Fibroblast of upper back skin (primary cell): ENCODE measurements at places on chromosomes 7 and 10.

GRCh38 chr7:1054438-1054837, 10.1 kb downstream of the GPR146 start:
- no peak for DNase-seq

DNA sequence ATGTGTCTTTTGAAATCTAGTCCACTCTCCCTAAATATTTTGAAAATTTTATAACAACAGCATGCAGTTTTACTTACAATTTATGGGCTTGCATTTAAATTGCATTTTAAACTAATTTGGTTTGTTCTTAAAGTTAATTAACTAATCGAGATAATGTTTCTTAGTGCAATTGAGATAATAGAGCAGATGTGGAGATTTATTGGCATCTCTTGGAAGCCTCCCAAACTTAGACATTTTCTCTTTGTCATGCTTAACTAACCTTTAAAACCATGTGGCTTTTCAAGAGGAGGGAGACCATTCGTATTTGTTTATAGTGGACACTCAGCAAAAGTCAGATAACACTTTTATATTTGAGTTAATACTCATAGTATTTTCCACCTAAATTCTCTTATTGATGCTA, 887.0 kb upstream of the CELF2 start:
- no peak for DNase-seq

DNA sequence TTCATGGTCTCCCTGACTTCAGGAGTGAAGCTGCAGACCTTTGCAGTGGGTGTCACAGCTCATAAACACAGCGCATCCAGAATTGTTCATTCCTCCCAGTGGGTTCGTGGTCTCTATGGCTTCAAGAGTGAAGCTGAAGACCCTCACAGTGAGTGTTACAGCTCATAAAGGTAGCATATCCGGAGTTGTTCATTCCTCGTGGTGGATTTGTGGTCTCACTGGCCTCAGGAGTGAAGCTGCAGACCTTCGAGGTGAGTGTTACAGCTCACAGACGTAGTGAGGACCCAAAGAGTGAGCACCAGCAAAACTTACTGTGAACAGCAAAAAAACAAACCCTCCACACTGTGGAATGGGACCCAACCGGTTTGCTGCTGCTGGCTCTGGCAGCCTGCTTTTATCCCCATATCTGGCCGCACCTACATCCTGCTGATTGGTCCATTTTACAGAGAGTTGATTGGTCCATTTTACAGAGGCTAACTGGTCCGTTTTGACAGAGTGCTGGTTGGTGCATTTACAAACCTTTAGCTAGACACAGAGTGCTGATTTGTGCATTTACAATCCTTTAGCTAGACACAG, 308.8 kb downstream of the PTPRN2 start:
- no peak for DNase-seq

- no peak for DNase-seq
Observed at GRCh38 chr7:84076219-84076618, 118.4 kb downstream of the SEMA3A start.

GRCh38 chr7:34013421-34013820, 108.1 kb downstream of the BMPER start:
- DNase-seq: no peak

DNA sequence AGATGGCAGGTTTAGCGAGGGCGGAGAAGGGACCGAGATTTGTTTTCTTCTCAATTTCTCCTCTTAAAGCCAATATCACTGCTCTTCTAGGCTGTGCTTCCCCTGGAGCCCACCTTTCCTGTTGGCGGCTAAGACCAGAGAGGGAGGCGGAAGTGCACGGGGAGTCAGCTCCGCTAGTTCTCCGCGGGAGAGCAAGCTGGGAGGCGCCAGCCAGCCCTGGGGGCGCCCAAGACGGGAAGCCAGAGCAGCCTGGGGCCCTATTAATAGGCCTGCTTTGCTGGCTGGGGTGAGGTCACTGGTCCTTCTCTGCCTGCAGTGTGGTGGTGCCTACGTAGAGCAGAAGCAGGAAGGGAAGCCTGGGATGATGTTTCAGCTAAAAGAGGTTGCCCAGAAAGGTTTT, 61.6 kb downstream of the LSM5 start:
- DNase-seq: no peak

- DNase-seq: no peak
Observed at GRCh38 chr10:104046651-104047050, 39.0 kb downstream of the COL17A1 start.

DNA sequence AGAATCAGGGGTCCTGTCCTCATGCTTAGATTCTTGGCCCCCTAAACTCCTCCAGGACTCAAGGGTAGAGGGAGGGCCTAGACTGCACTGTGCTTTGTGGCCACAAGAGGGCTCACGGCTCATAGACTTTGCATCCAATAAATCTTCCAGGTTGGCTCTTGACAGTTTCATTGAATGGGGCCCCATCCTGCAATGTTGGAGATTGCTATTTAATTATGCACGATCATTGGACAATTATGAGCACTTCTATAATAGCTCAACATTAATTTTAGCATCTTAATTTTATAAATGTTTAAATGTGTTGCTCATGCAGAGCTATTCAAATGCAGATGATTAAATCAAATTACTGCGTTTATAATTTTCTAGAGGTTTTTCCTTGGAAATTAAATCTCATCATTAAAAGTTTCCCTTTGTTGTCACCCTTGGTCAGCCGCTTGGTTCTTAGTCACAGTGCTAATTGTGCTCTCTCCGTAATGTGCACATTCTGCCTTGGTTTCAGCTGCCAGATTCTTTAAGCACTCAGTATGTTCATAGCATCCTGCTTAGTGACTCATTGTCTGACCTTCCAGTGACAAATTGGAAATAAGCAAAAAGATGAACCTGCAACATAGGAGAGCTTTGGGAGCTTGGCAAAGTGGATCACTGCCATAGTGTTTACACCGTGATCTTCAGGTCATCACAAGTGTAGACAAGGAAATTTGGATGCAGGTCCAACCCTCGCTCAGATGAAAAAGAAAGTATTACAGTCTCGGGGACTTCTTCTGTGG, 33.4 kb upstream of the PLPP4 start:
- DNase-seq: peak; percentile 91

DNA sequence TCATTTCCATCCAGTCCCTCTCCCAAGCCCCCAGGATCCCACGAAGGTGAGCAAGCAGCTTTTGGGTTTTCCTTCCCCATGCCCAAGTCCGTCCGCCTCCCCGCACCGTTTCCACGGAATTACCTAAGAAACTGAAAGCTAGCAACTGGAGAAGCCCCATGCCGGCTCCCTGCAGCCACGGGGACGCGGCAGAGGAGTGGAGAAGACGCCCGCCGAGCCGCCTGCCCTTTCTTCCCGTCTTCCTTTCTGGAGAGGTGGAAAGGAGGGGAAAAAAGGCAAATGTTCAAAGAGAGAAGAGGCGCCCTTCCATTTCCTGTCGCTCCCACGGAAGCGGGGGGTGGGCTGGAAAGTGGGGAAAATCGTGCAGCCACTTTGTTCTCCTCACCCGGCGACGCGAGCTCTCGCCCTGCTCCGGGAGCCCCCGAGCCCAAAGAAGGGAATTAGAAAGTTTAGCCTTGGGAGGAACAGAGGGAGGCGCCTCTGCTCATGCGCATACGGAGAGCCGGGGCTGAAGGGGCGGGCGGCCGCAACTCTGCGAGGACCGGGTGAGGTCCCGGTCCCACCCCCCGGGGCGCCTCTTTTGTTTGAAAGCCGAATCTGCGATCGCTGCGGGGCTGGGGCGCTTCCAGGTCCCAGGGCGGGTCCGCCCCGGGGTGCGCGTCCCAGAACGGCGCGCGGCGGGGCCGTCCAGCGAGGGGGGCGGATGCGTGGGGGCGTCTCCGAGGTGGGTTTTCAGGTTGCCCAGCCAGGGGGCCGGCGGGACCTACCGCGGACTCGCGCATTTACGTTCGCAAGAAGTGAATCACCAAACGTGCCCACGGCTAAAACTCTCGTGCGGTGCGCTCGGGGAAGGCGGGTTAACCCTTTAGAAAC, at the start of gene LAMB1:
LAMB1 (minus strand) TSS at position 436 of the 873 bp plus-strand sequence; CDS start at position 160, 276 bp downstream.
- DNase-seq: peak; percentile 84

- DNase-seq: no peak
Observed at GRCh38 chr7:64045301-64046040, at the start of gene ZNF727. Gene ZNF727, plus strand, starts transcription at chr7:64045434. Its CDS starts 188 bp downstream, at chr7:64045622.

- DNase-seq: peak; percentile 77
Observed at GRCh38 chr10:126014309-126014708, 117.9 kb downstream of the FANK1 start.

DNA sequence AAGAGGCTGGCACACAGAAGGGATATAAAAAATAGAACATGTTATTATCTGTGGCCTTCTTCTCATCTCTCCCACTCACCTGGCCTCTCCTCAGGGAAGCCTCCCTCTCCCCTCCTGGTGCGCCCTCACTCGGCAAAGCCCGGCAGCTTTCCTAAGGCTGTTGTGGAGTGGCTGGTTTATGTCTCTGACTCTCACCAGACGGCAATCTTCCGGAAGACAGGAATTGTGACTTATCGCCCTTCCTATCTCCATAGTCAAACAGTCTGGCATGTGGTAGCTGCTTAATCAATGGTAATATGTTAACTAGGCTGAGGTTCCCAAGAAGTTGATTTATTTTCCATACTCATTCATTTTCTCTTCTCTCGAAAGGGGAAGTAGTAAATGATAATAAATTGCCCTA, 78.7 kb downstream of the ATXN7L1 start:
- DNase-seq: no peak

GRCh38 chr7:26071622-26072456, 80.2 kb upstream of the NFE2L3 start:
- DNase-seq: no peak

DNA sequence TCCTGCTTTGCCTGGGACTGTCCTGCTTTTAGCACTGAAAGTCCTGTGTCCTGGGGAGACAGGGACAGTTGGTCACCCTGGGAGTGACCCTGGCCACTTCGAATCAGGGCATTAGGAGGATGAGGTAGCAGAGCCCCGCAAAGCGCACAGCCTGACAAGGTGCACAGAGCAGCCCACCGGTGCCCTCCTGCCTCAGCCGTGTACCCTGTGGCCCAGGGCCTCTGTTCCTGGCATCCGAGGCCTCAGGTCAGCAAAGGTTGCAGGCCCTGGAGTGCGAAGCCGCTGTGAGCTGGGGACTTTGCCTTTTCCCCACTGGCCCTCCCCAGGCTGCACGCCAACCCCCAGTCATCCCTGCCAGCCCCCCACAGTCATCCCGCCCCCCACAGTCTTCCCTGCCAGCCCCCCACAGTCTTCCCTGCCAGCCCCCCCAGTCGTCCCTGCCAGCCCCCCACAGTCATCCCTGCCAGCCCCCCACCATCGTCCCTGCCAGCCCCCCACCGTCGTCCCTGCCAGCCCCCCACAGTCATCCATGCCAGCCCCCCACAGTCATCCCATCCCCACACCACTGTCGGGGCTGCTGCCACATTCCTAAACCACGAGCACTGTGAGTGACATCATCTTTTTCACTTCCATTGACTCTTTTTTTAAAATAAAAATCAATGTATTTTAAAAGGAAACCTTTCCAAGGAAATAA, 91.8 kb downstream of the RGS10 start:
- DNase-seq: peak; percentile 30

GRCh38 chr10:16777473-16778370, 39.5 kb downstream of the RSU1 start:
- peak; percentile 43 for DNase-seq

DNA sequence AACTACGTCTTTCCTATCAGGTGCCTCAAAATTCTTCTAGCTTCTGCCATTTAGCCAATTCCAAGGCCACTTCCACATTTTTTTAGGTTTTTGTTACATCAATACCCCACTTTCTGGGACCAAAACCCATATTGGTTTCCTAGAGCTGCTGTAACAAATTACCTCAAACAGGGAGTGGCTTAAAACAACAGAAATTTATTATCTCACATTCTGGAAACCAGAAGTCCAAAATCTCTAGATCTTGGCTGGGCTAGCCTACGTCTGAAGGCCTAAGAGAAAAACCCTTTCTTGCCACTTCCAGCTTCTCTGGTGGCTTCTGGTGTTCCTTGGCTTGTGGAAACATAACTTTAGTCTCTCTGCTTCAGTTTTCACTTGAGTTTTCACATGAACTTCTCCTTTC, 85.1 kb upstream of the BMPER start:
- DNase-seq: no peak

DNA sequence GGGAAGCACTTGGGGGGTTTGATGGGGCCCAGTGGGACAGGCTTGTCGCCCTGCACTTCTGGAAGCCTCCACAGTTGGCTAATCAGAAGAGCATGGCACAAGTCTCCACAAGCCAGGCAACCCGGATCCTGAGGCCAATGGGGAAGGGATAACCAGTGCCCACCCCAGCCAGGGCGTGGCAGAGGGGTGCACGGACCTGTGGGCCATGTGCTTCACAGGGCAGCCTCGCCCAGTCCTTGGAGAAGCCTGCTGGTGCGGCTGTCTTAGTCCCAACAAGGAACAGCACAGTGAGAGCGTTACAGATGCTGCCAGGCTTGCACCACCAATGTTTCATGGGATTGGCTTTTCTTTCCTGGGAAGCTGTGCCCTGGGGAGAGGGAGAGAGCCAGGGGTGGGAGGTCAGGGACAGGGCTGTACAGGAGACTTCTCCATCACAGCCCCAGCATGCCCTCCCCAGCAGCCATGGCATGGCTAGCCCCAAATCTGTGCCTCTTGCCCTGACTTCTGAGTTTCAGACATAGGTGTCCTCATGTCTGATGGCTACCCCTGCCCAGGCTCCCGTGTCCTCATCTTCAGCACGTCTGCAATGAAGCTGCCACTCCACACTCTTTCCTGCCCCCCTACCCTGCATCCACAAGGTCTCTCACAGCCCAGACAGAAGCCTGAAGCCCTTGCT, 116.0 kb downstream of the PTPN20 start:
- DNase-seq: no peak

DNA sequence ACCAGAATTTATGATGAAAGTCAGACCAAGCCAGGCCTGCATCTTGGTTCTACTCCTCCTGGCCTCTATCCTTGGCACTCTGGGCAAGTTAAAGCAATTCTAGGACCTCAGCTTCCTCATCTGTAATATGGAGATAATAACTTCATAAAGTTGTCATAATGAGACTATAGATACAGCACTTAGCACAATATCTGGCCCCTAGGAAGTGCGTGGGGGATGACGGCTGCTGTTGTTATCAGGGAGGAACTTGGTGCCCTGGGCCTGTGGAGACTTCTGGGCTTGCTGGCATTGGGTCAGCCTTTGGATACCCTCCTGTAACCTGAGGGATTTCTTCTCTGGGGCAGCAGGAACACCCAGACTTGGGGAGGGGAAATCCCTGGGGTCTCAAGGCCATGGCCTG, 27.6 kb downstream of the PFKFB3 start:
- no peak for DNase-seq

DNA sequence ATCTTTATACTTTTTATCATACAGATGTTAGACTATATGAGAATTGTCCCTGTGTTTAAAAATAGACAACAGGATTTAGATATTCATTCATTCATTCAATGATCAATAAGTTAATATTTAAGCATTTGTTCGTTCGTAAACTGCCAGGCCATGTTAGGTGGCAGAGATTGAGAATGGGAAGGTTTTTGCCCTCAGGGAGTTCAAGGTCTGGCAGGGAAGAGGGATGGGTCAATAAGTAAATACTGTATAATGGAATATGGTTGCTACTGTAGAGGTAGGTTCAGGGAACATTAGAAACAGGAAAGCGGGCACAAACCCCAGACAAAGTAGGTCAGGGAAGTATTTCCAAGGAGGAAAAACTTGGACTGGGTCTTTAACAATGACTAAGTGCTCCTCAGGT, 64.6 kb downstream of the SEM1 start:
- no peak for DNase-seq

- no peak for DNase-seq
Observed at GRCh38 chr10:93820434-93820833, 62.7 kb downstream of the LGI1 start.

- no peak for DNase-seq
Observed at GRCh38 chr10:29257784-29258135, 31.1 kb upstream of the LYZL1 start.
